Stimulated activated CD8-positive, alpha-beta memory T cell treated with anti-CD3 and anti-CD28 coated beads, Interleukin-2, amount 100 ng/mL, for 1 hour (primary cell): ENCODE measurements at places on chromosomes 11 and 22.

DNA sequence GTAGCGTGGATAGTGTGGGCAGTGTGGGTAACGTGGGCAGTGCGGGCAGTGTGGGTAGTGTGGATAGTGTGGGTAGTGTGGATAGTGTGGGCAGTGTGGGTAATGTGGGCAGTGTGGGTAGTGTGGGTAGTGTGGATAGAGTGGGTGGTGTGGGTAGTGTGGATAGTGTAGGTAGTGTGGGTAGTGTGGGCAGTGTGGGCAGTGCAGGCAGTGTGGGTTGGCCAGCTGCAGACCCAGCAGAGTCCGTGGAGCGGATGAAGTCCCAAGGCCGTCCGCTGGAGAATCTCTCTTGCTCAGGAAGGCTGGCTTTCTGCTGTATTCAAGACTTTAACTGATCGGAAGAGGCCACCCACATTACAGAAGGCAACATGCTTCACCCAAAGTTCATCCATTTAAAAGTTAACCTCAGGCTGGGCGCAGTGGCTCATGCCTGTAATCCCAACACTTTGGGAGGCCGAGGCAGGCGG, 26.1 kb upstream of the KRTAP5-6 start:
- no peak for DNase-seq

- DNase-seq, result no peak
Measured at GRCh38 chr22:42716649-42717127, 4.0 kb downstream of the A4GALT start.

- no peak for DNase-seq
Measured at GRCh38 chr11:47185305-47186075, 744 bp downstream of the PACSIN3 start.

DNA sequence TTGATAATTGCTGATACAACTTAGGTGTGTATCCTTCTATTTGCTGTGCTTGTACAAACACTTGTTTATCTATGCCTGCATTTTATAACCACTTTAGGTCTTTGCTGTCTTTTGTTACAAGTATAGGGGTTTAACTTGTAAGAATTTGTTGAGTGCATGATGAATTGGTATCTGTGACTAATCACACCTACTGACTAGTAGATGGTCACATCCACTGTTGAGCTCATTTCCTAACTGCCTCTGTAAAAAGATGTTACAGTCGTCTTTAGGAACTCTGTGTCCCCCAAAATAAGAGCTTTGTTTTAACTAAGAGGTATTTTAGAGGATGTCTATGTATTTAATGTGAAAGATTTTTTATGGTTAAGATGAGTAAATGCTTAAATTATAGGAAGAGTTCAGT, 60.5 kb downstream of the HIPK3 start:
- no peak for DNase-seq

GRCh38 chr11:126604461-126604860, 249.0 kb downstream of the ST3GAL4 start:
- no peak for DNase-seq

DNA sequence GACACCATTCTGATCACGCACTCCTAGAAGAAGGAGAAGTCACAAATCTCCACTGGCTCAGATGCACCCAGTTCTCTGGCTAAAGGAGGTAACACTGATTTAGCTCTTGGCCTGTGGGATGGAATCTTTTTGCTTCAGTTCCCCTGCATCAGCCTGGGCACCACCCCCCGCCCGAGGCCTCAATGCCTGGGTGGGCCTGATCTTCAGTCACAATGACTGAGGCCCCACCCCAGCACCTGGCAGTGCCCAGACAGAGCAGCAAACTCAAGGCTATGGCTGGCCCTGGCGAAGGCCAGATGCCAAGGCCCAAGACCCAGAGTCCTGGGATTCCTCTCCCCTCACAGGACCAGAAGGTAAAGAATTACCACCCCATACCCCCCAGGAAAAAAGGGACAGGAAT, 5.0 kb downstream of the CYB561A3 start:
- DNase-seq, result no peak

DNA sequence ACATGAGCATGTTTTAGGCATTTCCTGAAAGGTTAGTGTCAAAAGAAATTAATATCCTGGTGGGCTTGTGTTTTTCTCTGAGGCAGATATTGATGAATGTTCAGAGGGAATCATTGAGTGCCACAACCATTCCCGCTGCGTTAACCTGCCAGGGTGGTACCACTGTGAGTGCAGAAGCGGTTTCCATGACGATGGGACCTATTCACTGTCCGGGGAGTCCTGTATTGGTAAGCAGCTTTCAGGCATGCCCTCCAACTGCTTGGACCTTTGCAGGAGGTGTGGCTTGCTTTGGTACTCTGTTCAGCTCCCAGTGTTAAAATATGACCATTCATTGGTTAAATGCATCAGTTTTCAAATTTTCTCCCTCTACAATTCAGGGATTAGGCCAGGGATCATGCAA, 658.6 kb upstream of the ANO5 start:
- DNase-seq, result no peak

DNA sequence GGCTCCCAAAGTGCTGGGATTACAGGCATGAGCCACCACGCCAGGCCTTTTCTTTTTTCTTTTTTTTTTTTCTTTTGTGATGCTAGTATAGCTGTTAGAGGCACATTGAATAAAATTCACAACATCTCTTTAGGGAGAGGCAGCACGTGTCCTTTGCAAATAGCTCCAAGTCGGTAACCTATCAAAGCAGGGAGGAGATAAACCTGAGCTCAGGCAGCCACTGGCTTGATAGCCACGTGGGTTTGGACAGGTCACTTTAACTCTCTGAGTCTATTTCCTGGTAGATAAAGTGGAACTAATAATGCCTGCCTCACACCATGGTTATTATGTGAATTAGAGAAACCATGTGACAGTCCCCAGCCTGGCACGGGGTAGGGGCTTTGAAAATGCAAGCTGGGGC, 43.1 kb upstream of the ATXN10 start:
- no peak for DNase-seq

DNA sequence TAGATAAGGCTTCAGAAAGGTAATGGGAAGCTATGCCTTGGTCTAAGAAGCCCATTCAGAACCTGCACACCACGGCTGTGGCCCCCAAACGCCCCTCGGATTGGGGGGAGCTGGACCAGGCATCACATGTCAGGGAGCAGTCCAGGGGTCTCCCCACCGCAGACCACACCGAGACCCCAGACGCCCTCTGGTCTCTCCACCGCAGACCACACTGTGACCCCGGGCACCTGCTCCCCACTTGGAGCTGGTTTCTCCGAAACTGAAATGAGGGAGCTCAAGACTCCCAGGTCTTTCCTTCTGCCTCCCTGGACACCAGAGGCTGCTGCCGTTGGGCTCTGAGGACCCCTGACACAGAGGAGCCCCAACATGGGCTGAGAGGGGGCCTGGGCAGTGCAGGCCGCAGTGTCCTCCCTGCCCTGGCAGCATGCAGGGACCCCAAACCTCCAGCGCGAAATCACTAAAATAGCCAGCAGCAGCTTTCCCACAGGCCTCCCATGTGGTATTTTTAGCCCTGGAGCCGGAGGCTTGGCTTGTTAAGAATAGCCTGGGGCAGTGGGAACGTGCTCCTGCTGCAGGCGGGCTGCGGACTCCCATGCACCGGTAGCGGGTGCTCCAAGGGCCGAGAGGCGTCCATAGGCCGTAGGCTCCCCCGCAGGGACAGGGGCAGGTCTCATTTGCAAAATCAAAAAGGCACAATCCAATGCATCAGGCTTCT, 7.7 kb downstream of the LINC01488 start:
- DNase-seq, result no peak

DNA sequence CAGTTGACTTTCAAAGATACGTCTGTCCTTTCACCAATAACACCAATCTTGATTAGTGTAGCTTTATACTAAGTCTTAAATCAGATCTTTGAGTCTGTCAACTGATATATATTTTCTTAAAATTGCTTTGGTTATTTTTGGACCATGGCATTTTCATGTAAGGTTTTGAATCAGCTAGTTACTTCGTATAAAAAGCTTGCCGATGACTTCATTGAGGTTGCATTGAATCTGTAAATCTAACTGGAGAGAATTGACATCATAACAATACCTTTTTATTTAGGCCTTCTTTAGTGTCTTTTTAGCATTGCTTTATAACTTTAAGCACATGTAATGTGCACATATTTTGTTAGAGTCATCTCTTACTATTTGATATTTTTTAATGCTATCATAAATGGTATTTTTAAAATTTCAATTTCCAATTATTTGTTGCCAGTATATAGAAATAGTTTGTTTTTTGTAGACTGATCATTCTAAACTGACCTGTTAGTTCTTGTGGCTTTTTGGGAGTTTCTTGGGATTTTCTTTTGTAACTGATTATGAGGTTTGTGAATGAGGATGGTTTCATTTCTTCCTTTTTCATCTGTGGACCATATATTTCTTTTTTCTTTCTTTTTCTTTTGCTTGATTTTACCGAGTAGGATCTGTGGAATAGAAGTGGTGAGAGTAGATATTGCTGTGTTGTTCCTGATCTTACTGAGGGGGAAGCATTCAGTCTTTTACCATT, 61.4 kb downstream of the DDX10 start:
- no peak for DNase-seq

- DNase-seq, result no peak
Measured at GRCh38 chr11:46307369-46307768, 29.9 kb downstream of the CREB3L1 start.

- peak; percentile 37 for DNase-seq
Measured at GRCh38 chr11:74702383-74703007, 28.7 kb downstream of the CHRDL2 start.

DNA sequence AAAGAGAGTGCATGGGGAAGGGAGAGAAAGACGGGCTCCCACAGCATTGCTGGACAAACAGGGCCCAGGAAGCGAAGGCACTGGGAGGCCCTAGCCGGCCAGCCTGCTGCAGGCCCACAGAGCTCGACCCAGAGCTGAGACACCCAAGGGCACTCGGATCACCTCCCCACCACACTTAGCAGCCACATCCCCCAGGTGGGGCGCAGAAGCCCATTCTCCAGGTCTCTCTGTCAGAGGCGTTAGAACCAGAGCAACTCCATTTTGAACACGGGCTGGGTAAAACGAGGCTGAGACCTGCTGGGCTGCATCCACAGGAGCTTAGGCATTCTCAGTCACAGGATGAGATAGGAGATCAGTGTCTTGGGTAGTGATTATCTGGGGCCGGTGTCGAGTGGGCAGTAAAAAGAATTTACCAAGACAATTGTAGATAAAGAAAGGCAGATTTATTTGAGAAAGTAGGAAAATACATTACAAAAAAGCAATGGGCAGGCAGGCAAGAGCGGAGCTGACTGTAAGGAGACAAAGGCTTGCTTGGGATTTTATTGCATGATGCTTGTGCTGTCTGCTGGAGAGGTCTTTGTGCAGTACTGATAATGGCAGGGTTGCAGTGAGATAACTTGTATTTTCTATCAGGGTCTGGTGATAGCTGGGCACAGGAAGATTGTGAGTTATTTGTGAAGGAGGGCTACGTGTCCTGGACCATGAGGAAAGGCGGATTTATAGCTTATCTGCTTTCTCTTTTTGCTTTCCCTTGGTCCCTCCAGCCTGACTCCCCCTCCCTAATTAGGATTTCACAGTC, 13.4 kb upstream of the CAPN5 start:
- no peak for DNase-seq

DNA sequence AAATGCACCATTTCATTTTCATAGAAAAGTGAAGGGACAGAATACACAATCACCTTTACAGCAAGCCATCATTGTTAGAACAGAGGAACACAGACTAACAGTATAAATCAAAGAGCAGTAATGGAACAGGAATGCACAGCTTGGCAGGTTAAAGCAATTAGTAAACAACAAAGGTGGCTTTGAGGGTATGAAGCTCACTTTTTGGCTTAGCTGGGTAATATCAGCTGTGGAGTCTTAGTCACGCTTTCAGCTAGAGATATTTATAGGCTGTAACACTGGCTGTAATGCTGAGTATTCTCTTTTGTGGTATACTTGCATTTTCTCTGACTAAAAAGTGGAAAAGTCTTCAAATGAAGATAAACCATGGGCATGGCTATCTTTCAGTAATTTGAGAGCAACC, 1780.5 kb downstream of the LRRC4C start:
- DNase-seq, result no peak

- DNase-seq, result no peak
Measured at GRCh38 chr11:68324241-68324640, 11.8 kb downstream of the LRP5 start.

DNA sequence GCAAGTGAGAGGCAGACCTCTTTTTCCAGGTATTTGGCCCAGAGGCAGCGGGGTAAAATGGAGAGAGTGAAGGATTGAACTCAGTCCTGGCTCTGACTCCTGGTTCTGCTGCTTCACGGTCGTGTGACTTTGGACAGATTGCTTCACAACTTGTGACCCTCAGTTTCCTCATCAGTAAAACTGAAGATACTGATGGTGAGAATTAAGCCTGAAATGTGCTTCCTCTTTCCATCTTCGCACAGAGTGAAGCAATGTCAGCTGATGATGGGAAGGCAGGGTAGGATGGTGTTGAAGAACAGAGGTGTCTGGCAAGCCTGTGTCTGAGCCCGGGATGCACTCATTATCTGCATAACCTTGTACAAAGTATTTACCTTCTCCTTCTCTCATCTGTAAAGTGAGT, 59.0 kb downstream of the UBASH3B start:
- DNase-seq, result no peak

DNA sequence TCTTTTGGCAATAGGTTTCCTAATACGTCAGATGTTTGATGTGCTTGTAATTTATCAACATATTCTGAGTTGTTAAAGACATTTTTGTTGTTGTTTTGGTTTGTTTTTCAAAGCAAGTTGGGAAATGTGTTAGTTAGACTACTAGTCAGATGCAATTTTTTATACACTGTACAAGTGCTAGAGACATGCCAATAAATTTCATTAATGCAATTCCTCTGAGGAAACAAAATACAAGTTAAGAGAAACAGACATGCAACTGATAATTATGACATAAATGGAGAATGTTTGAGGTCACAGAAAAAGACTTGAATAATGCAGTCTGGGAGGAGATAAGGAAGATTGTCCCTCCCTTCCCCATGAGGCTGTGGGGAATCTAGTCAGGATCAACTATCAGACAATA, 5.9 kb downstream of the OR51T1 start:
- DNase-seq, result no peak

DNA sequence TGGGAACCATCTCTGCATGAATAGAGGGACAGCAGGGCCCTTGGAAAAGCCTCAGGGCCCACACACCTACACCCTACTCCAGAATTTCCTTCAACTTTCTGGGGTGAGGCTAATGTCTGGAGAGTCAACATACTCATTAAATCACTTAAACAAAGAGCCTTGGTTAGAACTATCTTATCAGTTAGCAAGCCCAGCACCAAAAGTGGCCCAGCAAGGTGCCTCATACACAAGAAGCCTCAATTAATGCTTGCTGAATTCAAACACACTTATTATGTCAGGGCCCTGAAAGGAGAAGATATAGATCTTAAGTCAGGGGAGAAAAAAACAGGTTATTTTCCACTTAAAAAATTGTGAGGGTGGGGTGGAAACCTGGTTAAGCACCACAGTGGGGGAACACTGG, 61.4 kb downstream of the C11orf58 start:
- no peak for DNase-seq

DNA sequence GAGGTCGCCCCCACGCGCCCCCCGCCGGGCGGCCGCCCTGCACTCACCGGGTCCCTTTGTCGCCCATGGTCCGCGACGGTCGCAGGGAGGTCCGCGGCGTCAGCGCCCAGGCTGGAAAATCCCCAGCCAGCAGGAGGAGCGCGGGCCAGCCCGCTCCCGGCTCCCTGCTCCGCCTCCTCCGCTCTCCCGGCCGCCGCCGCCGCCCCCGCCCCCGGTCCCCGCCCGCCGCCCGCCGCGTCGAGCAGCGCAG, at the start of gene ARRB1:
ARRB1 (minus strand) TSS at position 121 of the 250 bp plus-strand sequence; CDS start at position 67, 54 bp downstream.
- no peak for DNase-seq

- no peak for DNase-seq
Measured at GRCh38 chr11:17229481-17230152, 21.8 kb upstream of the PIK3C2A start.
